Kidney (tissue), 22 donors: ENCODE measurements at places on chromosomes 5 and 9. TPM values are rescaled to one million over a fixed set of nuclear protein-coding genes. Genes with fewer than 3 reads are reported as not detected.

Gene LCN2
- total RNA-seq: 198 TPM

DNA sequence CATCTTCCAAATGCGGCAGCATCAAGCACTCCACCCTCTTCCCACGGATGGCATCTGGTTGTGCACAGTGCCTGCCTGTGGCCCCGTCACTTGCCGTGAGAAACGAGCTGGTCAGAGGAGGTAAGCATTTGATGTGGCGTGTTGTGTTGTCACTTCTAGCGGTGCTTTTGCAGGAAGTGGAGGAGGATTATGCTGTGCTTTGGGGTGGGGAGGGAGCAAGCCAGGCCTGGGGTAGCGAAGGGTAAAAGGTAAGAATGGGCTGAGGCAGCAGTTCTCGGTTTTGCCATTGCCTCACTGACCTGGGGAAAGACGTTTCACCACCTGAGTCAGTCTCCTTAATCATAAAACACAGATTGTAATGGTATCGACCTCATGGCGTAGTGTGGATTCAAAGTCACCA is 2.3 kb upstream of the POMT1 start:
- H3K27me3 ChIP-seq: no peaks in the 10 kb centered on the region
- peaks cover 20% of the 10 kb centered on the region for H3K4me1 ChIP-seq
- peaks cover 19% of the 10 kb centered on the region for H3K36me3 ChIP-seq
- no peak overlapping the region for H3K4me3 ChIP-seq
- no peak overlapping the region for H3K27ac ChIP-seq

- H3K4me3 ChIP-seq: no peak overlapping the region
- H3K36me3 ChIP-seq: no peaks in the 10 kb centered on the region
- H3K4me1 ChIP-seq: no peaks in the 10 kb centered on the region
- H3K27ac ChIP-seq: no peak overlapping the region
- no peak for DNase-seq
- H3K27me3 ChIP-seq: no peaks in the 10 kb centered on the region
Observed at GRCh38 chr9:29001006-29001405, 1427.7 kb upstream of the C9orf72 start.

GRCh38 chr5:4384649-4385048 is 755.5 kb upstream of the ADAMTS16 start:
- H3K4me1 ChIP-seq: no peaks in the 10 kb centered on the region
- H3K4me3 ChIP-seq: no peak overlapping the region
- no peaks in the 10 kb centered on the region for H3K27me3 ChIP-seq
- DNase-seq: no peak

GRCh38 chr5:54986269-54986654 is 869 bp upstream of the ESM1 start:
- no peaks in the 10 kb centered on the region for H3K27me3 ChIP-seq
- no peak overlapping the region for H3K4me3 ChIP-seq
- no peaks in the 10 kb centered on the region for H3K36me3 ChIP-seq
- DNase-seq: no peak
- H3K4me1 ChIP-seq: no peaks in the 10 kb centered on the region

DNA sequence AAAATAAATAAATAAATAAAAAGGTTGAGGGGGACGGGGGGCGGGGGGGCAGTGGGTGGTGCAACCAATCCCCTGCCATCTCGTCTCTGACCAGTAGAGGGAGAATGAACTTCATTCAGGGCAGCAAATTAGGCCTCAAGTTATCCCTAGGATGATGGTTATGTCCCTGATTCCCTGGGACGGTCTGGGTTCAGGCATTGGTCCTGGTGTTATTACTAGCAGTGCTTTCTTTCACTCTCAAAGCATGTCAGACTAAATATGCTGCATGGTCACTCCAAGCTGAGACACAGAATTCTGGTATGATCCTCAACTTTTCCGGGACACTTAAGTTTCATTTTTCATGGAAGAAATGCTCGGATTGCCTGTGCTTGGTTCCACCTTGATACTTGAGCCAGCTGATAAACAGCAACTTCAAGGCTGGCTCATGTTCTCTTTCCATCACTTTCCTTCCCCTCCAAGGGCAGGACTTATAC is 59.4 kb downstream of the DAP start:
- H3K36me3 ChIP-seq: no peaks in the 10 kb centered on the region
- H3K27me3 ChIP-seq: no peaks in the 10 kb centered on the region
- no peak overlapping the region for H3K4me3 ChIP-seq
- DNase-seq: no peak

Gene TSLP
- total RNA-seq: 1.4 TPM

Gene BICD2
- total RNA-seq: 25.2 TPM

DNA sequence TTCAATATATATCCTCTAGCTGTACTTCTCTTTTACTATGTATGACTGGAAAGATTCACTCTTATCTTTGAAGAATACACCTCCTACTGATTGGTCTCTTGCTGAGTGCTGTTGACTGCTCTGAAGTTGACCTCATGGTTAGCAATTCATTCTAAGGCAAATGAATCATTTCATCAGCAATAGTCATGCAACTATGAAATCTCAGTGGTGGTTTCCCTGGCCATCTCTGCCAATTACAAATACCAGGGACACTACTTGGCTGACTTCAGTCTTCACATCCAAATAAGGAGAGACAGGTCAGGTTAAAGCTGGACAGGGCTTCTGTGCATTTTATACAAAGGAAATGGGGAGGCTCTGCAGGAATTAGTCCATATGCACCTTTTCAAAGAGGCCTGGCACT is 333.5 kb upstream of the ACTBL2 start:
- H3K27me3 ChIP-seq: no peaks in the 10 kb centered on the region
- H3K27ac ChIP-seq: no peak overlapping the region
- no peaks in the 10 kb centered on the region for H3K4me1 ChIP-seq
- H3K4me3 ChIP-seq: no peak overlapping the region

GRCh38 chr5:41414598-41414997 is 95.8 kb downstream of the PLCXD3 start:
- DNase-seq: no peak
- H3K4me3 ChIP-seq: no peak overlapping the region
- no peaks in the 10 kb centered on the region for H3K4me1 ChIP-seq
- no peak overlapping the region for H3K27ac ChIP-seq
- H3K27me3 ChIP-seq: no peaks in the 10 kb centered on the region
- no peaks in the 10 kb centered on the region for H3K36me3 ChIP-seq

Gene TAF11L5
- not detected for total RNA-seq

Gene TGFBR1
- total RNA-seq: 50.8 TPM

- no peaks in the 10 kb centered on the region for H3K36me3 ChIP-seq
- H3K27me3 ChIP-seq: peaks cover 20% of the 10 kb centered on the region
- H3K4me3 ChIP-seq: no peak overlapping the region
- DNase-seq: peak; percentile 42
Observed at GRCh38 chr5:159105145-159106053, 5.7 kb upstream of the EBF1 start.
